ENCODE measurements at places on chromosomes 3 and 15. TPM values are rescaled to one million over a fixed set of nuclear protein-coding genes. Genes with fewer than 3 reads are reported as not detected.

Gene HACL1
- 22.8 TPM for total RNA-seq

Gene C15orf61
- total RNA-seq, result 5.5 TPM

Gene SLC51B
- total RNA-seq, result not detected

Gene GTF2E1
- total RNA-seq, result 10.3 TPM

Gene CHRNA7
- total RNA-seq, result under 0.01 TPM

Gene ALCAM
- 12.9 TPM for total RNA-seq

Gene GOLGA8S
- total RNA-seq, result not detected

Data from subcutaneous preadipocyte (primary cell).